ENCODE measurements at places on chromosomes 7 and 10.

DNA sequence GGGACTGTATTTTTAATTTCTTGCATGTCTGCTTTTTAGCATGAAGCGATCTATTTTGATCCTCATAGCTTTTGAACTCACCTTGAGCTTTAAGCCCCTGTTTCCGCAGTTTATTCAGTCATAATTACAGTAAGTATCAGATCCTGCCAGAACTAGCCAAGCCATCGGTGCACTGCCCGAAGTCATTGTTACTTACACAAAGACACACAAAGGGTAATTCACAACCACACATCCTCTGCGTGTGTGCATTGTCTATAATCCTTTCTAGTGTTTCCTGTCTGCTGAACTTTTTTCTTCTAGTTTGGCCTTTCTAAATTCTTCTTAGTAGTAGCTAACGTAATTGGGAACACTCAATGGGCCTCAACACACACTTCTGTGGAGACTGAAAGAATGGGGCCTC is 133.0 kb downstream of the SFMBT2 start:
- no peak for DNase-seq

- no peak for DNase-seq
Measured at GRCh38 chr7:27207348-27207985, 7.6 kb upstream of the HOXA13 start.

DNA sequence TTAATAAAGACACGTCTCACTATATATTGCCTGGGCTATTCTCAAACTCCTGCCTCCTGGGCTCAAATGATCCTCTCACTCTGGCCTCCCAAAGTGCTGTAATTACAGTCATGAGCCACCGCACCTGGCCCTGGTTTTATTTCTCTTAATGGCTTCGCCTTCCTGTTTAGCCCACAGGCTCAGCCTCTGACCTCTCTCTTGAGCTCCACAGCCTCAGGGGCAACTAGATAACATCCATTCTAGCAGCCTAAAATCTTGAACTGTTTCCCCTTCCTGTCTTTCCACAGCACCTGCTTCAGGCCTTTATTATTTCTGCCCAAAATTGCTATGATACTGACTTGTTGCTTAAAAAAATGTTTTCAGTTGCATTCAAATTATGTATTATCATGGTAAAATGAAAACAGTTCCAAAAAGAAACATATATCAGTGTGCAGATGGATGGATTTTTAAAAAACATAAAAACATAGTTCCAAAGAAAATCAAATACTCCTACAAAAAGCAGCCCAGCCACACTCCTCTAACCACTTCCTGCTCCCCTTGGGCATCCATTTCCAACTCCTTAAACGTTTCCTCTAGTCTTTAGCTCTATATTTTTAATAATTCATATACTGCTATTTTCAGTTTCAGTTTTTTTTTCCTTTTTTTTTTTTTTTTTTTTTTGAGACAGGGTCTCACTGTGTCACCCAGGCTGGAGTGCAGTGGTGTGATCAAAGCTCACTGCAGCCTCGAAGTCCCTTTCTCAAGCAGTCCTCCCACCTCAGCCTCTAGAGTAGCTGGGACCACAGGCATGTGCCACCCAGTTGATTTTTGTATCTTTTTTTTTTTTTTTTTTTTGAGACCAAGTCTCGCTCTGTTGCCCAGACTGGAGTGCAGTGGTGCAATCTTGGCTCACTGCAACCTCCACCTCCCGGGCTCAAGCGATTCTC is 5.1 kb upstream of the BAZ1B start:
- no peak for DNase-seq

DNA sequence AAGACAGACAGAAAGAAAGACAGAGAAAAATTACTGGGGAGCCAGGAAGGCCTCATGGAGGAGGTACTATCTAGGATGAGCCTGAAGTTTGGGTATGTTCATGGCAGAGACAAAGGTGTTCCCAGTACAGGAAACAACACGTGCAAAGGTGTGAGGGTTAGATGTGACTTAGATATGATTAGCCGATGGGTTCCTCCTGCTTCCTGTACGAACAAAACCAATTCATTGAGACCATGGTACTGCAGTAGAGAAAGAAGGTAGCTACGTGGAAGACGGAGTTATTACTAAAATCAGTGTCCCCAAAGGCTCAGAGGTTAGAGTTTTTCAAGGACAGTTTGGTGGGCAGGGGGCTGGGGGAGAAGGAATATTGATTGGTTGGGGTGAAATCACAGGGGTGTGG is 55.2 kb upstream of the CHST3 start:
- DNase-seq = no peak

DNA sequence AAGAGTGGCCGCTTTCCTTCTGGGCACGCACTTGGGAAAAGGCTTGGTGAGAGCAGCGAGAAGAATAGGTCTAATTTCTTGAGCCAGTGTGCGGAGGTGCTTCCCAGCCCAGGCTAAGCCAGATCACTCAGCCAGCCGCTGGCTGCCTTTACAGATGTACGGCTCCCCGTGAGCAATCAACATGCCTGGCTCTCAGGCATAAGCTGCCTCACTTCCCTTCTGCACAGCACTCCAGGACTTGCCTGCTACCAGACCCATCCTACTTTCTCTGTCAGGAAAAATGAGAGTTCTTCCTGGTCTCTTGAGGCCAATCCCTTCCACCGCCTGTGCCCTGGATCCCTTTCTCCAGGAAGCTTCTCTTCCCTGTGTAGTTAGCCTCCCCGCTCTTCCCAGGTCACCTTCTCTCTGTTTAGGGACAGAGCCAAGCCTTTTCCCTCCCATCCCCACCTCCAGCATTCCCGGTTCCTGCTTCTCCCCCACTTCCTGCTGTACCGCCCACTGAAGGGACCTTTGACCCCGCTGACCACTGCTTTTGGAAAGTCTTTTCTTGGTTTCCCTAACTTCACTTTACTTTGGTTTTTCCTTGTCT is 1.1 kb upstream of the ACTR3C start:
- DNase-seq = no peak

DNA sequence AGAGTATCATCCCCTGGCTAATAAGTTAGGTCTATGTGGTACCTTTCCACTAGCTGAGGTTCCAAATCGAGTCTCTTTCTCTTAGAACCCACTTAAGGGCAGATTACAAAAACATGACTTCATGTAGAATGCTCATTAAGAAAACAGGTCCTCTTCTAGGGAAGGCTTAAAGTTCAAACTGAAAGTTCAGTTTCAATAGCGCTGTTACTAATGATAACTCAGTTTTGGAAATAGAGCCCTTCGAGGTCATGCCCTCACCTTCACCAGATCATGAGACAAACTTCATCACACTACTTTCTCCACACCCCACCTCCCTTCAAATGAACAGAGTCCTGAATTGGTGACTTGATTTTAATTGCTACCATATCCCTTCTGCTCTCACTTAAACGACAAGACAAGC is 26.2 kb downstream of the HGF start:
- no peak for DNase-seq

- no peak for DNase-seq
Measured at GRCh38 chr10:32790483-32790882, 167.5 kb downstream of the ITGB1 start.

DNA sequence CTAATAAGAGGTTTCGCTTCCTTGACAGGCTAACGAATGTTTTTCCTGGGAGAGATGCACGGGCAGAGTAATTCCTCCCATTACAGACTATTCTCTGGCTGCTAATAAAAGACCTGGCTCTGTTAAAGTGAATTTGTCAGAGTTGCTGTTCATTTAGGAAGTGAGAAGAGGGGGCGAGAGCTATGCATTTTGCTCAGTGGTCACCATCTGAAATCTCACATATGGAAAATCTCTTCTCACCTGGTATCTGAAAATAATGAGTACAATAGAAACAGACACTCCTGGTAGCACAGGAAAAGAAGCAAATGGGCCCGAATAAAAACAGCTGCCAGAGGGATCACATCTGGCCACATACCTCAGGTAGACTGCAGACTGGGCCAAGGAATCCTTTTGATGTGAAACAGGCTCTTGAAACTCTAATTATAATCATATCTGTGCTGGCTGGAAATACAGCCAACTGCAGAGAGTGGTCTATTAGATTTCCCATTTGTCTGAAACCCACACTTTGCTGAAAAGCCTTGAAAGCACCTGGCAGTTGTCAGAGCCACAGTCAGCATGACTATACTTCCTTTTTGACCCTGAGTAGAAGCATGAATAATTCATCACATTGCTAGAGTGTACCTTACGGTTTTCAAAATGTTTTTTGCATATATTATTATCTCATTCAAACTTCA is 33.6 kb downstream of the AOAH start:
- no peak for DNase-seq

- no peak for DNase-seq
Measured at GRCh38 chr7:92729751-92730150, 106.6 kb downstream of the CDK6 start.

GRCh38 chr7:151903249-151904032 is 26.5 kb upstream of the PRKAG2 start:
- DNase-seq = no peak

- no peak for DNase-seq
Measured at GRCh38 chr10:128044961-128045832, 81.0 kb downstream of the MKI67 start.

DNA sequence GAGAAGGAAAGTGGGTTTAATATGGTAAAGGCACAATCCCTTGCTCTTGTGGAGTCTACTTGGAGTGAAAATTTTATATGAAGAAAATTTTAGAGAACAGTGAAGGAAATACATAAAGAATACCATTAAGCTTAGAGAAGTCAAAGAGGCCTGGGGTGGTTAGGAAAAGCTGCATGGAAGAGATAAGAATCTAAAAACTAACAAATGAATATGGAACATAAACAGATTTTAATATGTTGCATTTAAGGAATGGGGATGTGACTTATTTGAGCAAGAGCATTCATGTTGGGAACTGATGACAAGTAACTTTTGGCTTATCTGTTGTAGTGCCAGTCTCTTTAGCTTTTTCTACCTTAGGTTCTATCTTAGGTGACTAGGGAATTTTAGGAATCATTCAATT is 31.0 kb downstream of the AHR start:
- no peak for DNase-seq

DNA sequence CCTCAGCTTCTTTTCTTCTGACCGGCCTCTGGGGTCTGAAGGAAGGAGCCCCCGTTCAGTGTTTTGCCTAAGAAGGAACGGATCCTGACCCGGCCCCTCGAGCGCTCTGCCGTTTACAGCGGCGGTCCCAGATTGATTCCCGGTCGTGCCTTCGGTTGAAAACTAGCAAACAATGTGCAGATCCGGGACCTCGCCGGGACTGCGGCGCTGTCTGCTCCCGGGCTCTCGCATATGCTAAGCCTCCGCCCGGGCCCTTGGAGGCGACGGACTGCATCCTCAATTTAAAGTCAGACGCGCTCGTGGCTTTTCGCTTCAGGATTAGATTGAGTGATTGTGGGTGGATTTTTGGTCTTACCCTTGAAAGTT is 559 bp downstream of the DBF4 start:
- peak; percentile 62 for DNase-seq

GRCh38 chr10:51377932-51378599 is 303.8 kb downstream of the PRKG1 start:
- DNase-seq = no peak

DNA sequence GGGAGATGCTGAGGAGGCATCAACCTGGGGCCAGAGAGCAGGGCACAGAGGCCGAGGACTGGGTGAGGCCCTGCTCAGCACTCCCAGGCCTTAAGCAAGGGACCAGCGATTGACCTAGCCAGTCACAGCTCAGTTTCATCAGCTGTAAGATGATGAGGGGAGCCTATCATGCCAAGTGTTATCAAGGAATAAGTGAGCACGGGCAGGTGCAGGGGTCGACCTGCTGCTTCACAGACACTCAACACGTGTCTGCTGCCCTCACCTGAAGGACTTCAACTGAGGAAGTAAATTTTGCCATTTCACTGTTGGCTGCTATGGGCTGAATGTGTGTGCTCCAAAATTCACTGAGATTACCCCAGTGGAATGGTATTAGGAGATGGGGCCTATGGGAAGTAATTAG is 9.9 kb downstream of the C10orf71 start:
- DNase-seq = no peak

GRCh38 chr10:119203006-119203405 is 4.4 kb upstream of the GRK5 start:
- DNase-seq = no peak

Data from RWPE1 (cell line).